Esophagus squamous epithelium (tissue), 5 donors: ENCODE measurements at places on chromosomes 7 and 10. TPM values are rescaled to one million over a fixed set of nuclear protein-coding genes. Genes with fewer than 3 reads are reported as not detected.

GRCh38 chr7:117349570-117349969, 26.7 kb upstream of the WNT2 start:
- H3K27me3 ChIP-seq = no peaks in the 10 kb centered on the region
- H3K4me3 ChIP-seq = no peak overlapping the region
- H3K27ac ChIP-seq = no peak overlapping the region
- H3K36me3 ChIP-seq = no peaks in the 10 kb centered on the region

GRCh38 chr10:80110986-80111385, 21.5 kb upstream of the PLAC9 start:
- H3K4me1 ChIP-seq = no peaks in the 10 kb centered on the region
- no peaks in the 10 kb centered on the region for H3K36me3 ChIP-seq
- DNase-seq = no peak

The WASHC2A gene
- 26.2 TPM for total RNA-seq

GRCh38 chr10:30435073-30435422, 1.1 kb downstream of the MAP3K8 start:
- peaks cover 18% of the 10 kb centered on the region for H3K36me3 ChIP-seq
- peaks cover 41% of the 10 kb centered on the region for H3K4me1 ChIP-seq
- H3K27ac ChIP-seq = peak overlapping the region; percentile 99
- no peak for DNase-seq
- no peaks in the 10 kb centered on the region for H3K27me3 ChIP-seq

The ZNF467 gene
- 2.6 TPM for total RNA-seq

DNA sequence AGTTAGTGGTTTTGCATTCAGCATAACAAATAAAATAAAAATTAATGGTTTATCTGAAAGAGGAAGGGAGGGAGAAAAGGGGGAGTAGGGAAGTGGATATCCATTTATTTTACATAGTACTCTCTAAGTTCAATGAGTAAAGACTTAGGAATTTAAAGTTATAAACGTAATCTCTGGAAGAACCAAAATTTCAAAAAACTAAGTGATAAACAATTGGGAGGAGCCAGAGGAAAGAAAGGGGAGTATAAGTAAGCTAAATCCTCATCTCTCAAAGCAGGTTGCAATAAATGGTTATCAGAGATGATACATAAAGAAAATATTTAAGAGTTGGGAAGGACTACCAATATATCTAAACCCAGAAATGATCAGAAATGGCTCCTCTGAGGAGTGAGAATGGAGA, 46.4 kb downstream of the ANK3 start:
- H3K4me1 ChIP-seq = no peaks in the 10 kb centered on the region
- H3K36me3 ChIP-seq = no peaks in the 10 kb centered on the region
- H3K27me3 ChIP-seq = no peaks in the 10 kb centered on the region
- no peak overlapping the region for H3K4me3 ChIP-seq
- no peak for DNase-seq

- no peaks in the 10 kb centered on the region for H3K36me3 ChIP-seq
- no peaks in the 10 kb centered on the region for H3K4me1 ChIP-seq
- H3K4me3 ChIP-seq = no peak overlapping the region
These were observed 19.0 kb upstream of the ST8SIA6 start for GRCh38 chr10:17473228-17473950.

DNA sequence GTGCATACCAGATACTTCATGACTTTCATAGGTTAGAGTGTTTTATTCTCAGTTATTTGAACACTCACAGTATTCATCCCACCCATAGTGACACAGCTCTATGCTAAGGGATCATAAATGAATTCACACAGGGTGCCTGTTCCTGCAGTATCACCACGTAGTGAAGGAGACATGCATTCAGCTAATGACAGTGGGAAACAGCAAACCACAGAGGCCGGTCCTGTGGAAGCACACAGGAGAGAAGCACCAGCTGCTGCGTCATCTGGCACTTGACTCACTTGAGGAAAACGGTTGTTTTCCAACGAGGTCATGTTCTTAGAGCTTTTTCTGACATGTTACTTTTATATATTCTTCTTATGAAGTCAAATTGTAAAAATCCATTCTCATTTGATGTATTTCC, 73.0 kb downstream of the UBE3C start:
- no peak overlapping the region for H3K4me3 ChIP-seq
- no peak overlapping the region for H3K27ac ChIP-seq
- H3K27me3 ChIP-seq = no peaks in the 10 kb centered on the region
- H3K4me1 ChIP-seq = no peaks in the 10 kb centered on the region
